ENCODE measurements at places on chromosomes 5 and 9.

DNA sequence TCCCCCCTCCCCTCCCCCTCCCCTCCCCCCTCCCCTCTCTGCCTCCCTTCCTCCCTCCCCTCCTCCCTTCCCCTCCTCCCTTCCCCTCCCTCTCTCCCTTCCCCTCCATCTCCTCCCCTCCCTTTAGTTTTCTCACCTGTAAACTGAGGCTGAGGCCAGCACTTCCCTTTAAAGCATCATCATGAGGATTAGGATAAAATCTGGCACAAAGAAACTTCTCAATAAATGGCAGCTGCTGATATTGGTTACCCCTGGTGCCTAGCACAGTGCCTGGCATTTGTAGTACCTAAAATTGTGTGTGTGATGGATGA is 41.9 kb downstream of the RAI14 start:
- no peak for DNase-seq

DNA sequence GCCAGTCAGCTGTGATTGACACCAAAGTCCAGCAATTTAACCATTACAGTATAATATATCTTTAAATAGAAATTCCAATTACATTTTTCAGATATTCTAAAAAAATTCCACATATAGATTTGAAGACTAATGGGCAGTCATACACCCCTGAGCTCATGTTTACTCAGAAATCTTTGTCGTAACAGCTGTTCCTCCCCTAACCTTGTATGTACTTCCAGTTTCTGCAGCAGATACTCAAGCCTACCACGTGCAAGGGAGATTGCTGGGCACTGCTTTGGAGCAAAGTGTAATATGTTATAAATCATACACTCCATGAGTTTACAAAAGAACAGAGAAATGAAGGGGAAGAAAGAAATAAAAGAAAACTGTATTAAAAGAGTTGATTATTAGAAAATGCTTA is 241.2 kb downstream of the TRIM32 start:
- DNase-seq: no peak

- no peak for DNase-seq
These were observed 382 bp upstream of the CDKN2B start for GRCh38 chr9:22009506-22009867.

GRCh38 chr5:177329883-177330282 is 18.2 kb upstream of the MXD3 start:
- DNase-seq: no peak

DNA sequence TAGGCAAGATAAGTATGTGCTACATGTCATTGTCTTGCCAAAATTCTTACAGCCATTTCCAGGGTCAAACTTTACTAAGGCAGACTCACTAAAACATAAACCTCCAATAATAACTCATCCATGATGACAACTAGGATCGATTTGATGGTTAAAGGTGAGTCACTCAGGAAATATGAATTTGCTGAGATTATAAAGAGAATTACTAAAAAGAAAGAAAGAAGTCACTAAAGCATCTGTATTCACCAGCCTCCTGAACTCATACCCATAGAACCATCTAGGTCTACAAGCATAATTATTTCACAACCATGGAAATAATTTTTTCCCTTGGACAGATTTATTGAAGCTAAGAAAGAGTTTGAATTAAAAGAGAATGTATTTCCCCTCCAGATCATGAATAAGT is 258.6 kb downstream of the TLE1 start:
- no peak for DNase-seq

DNA sequence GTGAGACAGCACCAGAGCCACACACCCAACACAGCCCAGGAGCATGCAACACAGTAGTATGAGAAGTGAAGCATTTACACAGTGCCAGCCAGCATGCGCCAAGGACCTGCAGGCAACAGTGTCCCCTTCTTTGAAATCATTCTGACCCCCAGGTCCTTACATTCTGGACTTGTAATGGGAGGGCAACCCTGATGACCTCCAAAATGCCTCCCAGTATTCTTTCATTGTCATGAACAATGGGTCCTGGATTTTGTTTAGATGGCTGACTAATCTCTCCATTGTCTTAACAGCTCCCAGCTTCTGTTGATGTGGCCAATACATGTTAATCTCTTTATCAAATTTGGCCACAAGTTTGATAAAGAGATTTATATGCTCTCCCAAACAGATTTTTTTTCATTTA is 417.1 kb downstream of the DMRTA1 start:
- no peak for DNase-seq

DNA sequence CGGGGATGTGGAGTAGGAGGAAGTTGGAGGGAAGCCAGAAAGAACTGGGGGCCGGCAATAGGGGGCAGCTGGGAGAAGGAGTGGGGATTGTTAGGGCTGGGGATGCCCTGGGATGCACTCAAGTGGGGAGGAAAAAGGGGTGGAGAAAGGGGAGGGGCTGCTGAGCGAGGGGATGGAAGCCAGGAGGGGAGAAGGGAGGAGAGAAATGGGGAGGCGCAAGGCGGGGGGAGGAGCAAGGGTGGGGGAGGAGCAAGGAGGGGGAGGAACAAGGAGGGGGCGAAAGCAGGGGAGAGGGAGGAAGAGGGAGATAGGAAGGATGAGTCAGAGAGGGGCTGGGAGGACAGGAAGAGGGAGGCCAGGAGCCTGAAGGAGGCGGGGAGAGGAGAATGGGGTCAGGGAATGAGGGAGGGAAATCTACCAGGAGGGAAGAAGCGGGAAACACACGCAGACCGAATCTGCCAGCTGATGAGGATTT is 1.6 kb downstream of the IRX4 start:
- DNase-seq: no peak

DNA sequence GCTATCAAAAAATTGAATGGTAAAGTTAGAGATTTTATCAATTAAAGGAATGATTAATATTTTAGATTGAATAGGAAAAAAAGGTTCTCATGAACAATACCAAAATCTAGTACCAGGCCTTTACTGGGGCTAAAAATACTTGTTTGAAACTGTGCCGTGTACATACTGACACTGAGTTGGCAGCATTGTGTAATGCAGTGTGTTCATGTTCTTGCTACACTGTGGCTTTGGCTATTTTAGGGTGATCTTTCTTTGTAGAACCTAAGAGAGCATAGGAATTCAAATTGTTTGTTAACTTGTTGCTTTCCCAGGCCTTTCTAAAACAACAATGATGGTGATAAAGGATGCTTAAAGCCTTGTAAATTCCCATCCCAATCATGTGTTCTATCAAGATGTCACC is 80.9 kb downstream of the KIF4B start:
- no peak for DNase-seq

- DNase-seq: no peak
These were observed 30.6 kb upstream of the SPINK5 start for GRCh38 chr5:148033134-148033533.

GRCh38 chr5:176781054-176781375 is 29.3 kb upstream of the UNC5A start:
- DNase-seq: no peak

DNA sequence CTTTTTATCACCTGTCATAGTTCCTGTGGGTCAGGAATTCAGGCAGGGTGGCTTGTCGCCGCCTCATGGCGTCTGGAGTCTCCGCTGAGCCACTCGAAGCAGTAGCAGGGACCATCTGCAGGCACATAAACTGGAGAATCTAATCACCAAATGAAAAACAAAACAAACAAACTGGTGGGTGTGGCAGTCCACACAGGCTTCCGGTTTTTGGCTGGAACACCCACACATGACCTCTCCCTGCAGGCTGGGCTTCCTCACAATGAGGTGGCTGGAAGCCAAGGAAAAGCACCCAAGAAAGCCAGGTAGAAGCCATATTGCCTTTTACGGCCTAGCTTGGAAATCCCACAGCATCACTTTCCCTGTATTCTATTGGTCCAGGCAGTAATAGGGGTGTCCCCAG is 197.0 kb downstream of the SYK start:
- DNase-seq: no peak

GRCh38 chr5:72018143-72018803 is 89.0 kb upstream of the MAP1B start:
- peak; percentile 3 for DNase-seq

GRCh38 chr5:111734013-111734412 is 23.0 kb downstream of the NREP start:
- no peak for DNase-seq

- DNase-seq: no peak
These were observed 45.7 kb upstream of the PIK3R1 start for GRCh38 chr5:68169903-68170302.

- DNase-seq: no peak
These were observed 7.5 kb downstream of the SURF4 start for GRCh38 chr9:133368249-133368881.

DNA sequence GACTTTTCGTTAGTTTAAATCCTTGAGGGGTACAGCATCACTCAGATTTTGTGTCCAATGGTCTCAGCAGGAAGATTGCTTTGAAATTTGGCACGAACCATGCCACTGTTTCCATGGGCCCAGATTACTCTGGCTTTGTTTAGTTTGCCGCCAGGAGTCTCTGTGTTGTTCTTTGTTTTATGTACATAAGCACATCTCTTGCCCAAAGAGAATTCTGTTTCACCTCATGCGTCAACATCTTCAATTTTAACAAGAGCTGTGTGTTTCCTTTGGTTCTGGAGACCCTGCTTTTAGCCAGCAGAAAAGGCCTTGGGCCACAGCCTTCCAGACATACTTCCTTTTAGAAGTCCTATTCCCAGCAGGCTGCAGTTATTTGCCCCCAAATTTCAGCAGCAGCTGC is 62.4 kb downstream of the TNPO1 start:
- no peak for DNase-seq

- no peak for DNase-seq
These were observed 12.8 kb downstream of the PDLIM4 start for GRCh38 chr5:132270335-132270665.

DNA sequence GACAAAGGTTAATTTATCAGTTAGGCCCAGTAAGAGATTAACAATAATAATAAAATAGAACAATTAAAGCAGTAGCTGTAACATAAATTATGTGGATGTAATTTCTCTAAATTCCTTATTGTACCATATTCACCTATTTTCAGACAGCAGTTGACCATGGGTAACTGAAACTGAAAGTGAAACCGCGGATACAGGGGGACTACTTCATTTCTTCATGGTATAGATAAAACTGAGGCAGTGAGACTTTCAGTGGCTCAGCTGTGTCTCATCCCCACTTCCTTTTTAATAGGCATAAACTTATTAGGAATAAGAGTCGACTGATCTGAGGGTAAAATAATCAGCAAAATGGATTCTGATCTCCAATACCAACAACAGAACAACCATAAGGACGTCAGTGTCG is 174.0 kb upstream of the WWC1 start:
- no peak for DNase-seq

DNA sequence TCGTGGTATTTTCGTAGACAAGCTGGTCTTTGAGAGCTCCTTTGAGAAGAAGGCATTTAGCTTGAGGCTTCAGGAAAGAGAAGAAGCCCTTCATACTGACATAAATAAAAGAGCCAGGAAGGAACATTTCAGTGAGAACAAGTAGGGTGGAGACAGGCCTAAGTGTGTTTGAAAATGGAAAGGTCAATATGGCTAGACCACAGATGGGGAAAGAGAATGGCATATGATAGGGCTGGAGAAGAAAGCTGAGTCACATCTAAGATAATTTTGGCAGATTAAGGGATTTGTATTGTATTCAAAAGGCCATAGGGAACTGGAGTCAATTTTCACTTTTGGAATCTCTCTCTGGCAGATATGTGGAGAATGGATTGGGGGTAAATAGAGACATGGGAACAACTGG is 374.9 kb downstream of the TMEM38B start:
- DNase-seq: no peak

- no peak for DNase-seq
These were observed 18.3 kb upstream of the HSDL2 start for GRCh38 chr9:112361601-112362000.

- DNase-seq: no peak
These were observed 650 bp downstream of the MYORG start for GRCh38 chr9:34375901-34376595.

- no peak for DNase-seq
These were observed 109.1 kb upstream of the PTGER4 start for GRCh38 chr5:40570408-40571129.

- no peak for DNase-seq
These were observed 71.5 kb downstream of the NIPBL start for GRCh38 chr5:36948041-36948440.

- DNase-seq: no peak
These were observed 147.5 kb upstream of the FBXL17 start for GRCh38 chr5:108529381-108529780.

GRCh38 chr9:32486839-32487562 is 39.0 kb downstream of the RIGI start:
- DNase-seq: no peak

DNA sequence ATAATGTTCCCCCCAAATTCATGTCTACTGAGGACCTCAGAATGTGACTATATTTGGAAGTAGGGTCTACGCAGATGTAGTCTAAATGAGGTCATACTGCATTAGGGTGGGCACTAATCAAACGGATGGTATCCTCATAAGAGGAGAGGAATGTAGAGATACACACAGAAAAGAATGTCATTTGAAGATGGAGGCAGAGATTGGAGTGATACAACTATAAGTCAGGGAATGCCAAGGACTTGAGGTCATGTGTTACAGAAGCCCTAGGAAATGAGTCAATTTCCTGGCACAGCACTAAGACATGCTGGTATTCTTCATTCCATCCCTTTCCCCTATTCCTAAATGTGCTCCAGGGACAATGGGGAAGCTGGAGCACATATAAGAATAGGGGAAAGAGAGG is 758 bp upstream of the PDCD1LG2 start:
- DNase-seq: no peak

DNA sequence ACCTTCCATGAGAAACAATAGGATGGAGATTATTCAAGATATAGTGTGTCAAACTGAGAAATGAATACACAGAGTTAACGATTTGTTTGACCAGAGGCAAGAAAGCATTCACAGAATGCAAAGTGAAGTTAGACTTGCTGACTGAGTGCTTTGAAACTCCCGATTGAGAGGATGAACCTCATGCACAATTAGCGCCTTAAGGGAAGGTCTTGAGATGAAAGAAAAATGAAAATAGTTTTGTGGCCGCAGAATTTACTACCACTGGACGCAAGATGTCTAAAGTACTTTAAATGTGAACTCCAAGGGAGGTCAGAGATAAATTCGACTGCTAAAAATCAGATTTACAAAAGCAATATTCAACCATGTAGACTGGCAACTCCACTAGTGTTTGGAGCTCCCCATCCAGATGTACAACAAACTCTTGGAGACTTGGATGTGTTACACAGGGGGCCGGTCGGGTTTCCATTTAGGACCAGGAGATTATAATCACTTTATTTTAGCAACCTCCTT is 707 bp upstream of the RIMOC1 start:
- DNase-seq: no peak

- DNase-seq: no peak
These were observed 672 bp downstream of the PAXX start for GRCh38 chr9:136992819-136993369.

DNA sequence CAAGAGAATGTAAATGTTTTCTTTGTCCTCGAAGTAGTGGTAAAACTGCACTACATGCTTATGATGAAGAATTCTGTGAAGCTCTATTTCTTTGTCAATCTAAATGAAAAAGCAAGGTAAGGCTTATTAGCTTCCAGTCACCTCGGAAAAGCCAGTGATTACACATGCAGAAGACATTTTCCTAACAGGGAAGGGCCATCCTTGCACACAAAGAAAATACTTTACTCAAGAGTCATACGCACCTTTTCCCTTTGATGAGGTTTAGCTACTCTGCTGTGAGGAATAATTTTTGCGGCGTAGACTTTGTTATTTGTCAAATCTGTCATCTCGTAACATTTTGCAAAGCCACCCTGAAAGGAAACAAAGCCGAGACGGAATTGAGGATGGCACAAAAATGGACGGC is 1.1 kb downstream of the PLK2 start:
- DNase-seq: no peak
